Activated CD4-positive, alpha-beta T cell treated with anti-CD3 and anti-CD28 coated beads for 4 hours (primary cell): ENCODE measurements at places on chromosomes 5 and 9.

DNA sequence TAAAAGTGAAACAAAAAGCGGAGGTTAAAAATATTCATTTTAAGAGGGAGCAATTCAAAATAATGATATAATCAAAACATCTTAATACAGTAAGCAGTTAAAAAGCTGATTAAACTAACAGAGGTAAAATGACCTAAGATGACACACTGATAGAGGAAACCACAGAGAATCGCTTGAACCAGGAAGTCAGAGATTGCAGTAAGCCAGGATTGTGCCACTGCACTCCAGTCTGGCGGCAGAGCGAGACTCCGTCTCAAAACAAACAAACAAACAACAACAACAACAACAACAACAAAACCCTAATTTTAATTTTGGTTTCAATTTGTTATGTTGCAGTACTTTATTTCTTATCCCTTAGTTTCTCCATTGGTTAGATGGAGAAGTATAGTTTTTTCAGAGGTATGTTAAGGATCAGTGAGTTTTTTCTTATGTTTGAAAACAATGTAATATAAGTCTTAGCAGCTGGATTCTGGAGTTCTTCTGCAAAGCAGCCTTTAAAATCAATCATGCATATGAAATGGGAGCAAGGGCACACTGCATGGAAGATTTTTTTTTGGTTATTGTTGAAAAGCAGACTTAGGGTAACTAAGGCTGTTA is 58.5 kb downstream of the MLANA start:
- DNase-seq, result peak; percentile 12

DNA sequence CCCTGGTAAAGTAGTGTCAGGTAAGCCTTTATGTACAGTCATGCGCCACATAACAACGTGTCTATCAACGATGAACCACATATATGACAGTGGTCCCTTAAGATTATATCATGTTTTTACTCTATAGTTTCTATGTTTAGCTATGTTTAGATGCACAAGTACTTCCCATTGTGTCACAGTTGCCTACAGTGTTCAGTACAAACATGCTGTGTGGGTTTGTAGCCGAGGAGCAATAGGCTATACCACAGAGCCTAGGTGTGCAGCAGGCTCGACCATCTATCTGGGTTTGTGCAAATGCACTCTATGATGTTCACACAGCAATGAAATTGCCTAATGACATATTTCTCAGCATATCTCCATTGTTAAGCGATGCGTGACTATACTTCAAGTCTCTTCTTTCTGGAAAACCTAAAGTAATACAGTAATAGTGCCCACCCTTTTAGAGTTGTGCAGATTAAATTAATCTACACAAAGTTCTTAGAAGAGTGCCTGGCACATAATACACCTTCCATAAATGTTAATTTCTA is 295.9 kb downstream of the ARHGAP26 start:
- DNase-seq, result no peak

DNA sequence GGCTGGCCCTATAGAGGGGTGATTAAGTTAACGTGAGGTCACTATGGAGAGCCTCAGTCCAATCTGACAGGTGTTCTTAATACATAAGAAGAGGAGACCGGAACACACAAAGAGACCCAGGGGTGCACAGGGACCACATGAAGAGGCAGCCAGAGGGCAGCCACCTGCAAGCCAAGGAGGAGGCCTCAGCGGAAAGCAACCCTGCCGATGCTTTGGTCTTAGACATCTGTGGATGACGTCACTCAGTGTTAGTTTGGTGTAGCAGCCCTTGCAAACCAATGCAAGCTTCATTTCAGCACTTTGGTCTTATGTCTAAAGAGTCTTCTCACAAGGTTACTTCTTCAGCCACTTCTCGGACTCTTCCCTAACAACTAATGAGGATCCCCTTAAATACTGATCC is 47.6 kb upstream of the GRHPR start:
- DNase-seq, result no peak

GRCh38 chr9:84484172-84484571 is 143.6 kb upstream of the SLC28A3 start:
- no peak for DNase-seq

- no peak for DNase-seq
Measured at GRCh38 chr5:139335811-139336210, 5.8 kb upstream of the PAIP2 start.

GRCh38 chr9:110919609-110920008 is 118.7 kb downstream of the LPAR1 start:
- no peak for DNase-seq
